ENCODE measurements at places on chromosomes 2 and 18.

GRCh38 chr18:25648716-25649260 lies 296.8 kb upstream of the ZNF521 start:
- no peak for DNase-seq

- no peak for DNase-seq
These were observed 83.2 kb upstream of the OTOS start for GRCh38 chr2:240223631-240224030.

- DNase-seq: no peak
These were observed 600.8 kb downstream of the CPS1 start for GRCh38 chr2:211157211-211157610.

DNA sequence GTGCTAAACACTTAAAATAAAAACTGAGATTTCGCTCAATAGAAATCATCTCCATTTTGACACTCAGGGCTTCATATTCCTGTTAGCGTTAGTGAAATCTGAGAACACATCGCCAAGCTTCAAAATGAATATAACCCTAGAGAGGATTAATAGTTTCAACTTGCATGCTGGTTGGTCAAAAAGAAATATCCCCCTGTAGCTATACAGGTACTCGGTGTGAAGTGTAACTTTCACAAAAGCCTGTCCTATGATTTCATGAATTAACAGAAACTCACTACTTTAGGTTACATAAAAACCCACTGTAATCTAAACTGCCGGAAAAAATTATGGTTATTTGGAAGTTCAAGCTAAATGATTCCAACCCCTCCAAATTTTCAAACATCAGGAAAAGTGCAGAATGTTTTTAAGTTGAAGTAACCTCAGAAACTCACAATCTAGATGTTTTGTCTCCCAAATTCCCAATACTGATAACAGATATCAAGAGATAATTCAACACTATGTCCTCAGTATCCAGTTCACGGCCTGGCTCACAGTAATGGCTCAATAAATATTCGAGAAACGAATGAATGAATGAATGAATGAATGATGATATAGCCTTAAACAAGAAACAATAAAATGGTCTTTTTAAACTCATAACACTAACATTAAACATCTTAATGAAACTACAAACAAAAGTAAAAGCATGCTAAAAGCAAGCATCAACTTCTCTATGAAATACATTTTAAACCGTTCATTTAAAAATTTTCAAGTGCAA lies 2.5 kb downstream of the TLK1 start:
- DNase-seq: no peak

- no peak for DNase-seq
These were observed 134.1 kb upstream of the SATB2 start for GRCh38 chr2:199591826-199592225.

DNA sequence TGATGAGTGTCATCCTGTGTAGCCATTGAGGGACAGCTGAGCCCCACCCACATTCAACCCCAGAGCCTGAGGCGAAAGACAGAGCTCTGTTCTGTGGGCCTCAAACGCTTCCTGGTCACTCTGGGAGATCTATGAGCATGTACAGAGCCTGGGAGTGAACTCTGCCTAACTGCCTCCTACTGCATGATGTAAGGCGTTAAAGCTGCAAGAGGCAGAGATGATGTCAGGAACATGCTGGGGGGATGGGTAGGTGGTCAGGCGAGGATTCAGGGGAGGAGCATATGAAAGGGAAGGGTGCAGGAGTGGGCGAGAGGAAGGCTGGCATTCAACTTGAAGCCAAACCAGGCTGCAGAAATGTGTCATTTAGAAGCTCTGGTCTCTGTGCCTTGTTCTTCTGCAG lies 181.0 kb downstream of the TFCP2L1 start:
- no peak for DNase-seq

DNA sequence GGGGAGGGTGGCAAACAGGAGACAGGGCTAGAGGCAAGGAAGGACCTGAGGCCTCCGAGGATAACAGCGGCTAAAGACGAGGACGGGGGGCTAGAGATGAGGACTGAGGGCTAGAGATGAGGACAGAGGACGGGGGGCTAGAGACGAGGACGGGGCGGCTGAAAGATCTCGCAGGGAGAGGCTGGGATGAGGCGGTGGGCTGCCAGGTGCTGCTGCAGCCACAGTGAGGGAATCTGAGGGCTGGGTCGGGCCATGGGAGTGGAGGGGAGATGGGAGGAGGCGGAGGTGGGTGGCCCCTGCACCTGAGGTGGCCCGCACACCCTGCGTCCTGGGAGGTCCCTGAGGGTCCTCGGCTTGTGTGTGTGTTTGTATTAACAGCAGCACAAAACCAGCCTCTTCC lies 350.2 kb upstream of the SALL3 start:
- no peak for DNase-seq

- no peak for DNase-seq
These were observed 17.8 kb upstream of the TCF4 start for GRCh38 chr18:55605733-55606338.

DNA sequence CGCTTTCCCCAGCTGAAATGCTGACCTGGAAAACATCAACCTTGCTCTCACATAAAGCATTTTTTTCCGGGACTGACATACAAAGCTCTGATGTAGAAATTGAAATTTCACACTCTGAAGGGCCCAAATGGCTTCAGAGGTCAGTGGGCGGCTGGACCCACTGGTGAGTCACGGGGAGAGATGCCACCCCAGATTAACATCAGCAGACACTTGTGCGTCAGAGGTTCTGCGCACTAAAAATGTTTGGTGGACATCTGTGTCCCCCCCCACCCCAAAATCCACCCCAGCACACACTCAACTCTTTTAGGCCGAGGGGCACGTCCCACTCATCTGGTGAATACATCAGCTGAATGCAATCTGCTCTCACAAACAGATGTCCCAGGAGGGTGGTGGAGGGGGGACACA lies 208.9 kb downstream of the ASB1 start:
- DNase-seq: no peak

DNA sequence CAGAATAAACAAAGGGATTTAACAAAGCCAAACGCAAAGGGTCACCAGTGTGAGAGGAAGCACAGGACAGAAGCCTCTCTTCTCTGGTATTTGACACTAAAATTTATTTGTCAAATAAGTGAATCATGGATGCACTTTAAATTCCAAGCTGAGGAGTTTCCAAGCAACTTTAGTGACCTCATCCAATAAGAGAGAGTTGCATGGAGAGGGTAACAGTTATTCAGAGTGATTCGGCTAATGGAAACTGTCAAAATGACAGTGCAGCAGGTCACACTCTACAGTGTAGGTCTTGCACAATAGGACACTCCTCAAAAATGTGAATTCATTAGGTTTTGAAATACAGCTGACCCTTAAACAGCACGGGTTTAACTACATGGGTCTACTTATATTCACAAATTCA lies 103.9 kb upstream of the ACVR1C start:
- DNase-seq: no peak

DNA sequence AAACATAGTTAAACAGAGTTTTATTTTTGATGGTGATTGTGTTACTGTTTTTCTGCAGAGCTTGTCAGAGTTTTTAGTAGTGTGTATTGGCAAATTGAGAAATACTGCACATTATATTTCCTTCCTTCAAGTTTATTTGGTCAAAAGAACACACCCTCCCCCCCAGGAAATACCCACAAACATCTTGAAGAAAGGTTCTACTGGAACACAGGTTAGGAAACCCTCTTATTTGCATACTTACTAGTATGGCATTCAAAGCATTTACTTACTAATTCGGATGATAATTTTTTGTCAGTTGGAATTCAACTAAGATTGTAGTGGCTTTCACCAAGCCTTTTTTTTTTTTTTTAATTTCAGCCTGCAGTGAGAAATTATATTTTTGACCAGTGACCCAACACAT lies 9.1 kb downstream of the CAB39 start:
- DNase-seq: no peak

Data from right renal cortex interstitium (tissue), 3 donors.